ENCODE measurements at places on chromosomes 7 and 10.
A peak's percentile ranks its signal among the peaks of the same experiment; 100 is the strongest.

- peak; percentile 60 for DNase-seq
These were observed 134.8 kb upstream of the KIF5B start for GRCh38 chr10:32190890-32191491.

GRCh38 chr7:129163875-129164544 lies 19.5 kb downstream of the TSPAN33 start:
- DNase-seq, result peak; percentile 85

GRCh38 chr10:8051109-8051821 lies 3.2 kb upstream of the GATA3 start:
- DNase-seq, result no peak

DNA sequence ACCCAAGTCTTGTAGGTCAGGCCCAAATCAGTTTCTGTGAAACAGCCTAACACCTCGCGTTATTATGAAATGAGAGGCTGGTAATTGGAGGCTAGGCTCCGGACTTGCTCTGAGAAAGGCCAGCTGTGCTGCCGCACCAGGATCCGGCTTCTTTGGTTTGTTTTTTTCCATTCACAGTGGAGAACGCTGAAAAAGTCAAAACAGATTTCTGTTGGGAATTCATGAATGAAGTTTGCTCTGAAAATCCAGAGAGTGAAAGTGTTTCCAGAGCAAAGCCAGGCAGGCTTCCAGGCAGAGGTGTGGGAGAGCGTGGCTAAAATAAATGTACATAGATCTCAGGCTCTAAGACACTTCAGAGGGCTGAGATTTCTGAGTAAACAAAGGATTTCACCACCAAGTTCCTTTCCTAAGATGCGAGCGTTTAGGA lies 240.1 kb downstream of the TRIL start:
- DNase-seq, result no peak

DNA sequence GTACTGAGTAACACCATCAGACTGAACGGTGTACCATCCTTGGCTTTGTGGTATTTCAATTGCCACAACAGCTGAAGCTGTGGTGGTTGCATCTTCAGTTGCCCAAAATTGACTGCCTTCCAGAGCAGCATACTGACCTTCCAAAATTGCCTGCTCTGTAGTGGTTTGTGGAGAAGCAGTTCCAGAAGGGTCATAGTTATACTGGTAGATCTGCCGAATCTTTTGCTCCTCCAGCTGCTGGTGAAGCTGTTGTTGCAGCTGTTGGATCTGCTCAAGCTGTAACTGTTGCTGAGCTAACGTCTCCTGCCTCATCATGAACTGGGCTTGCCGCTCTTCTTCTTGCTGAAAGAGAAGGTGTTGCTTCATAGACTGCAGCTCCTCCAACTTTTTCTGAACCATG lies 212.2 kb downstream of the PCLO start:
- no peak for DNase-seq

GRCh38 chr10:78995987-78996791 lies 72.6 kb upstream of the ZMIZ1 start:
- DNase-seq, result no peak

DNA sequence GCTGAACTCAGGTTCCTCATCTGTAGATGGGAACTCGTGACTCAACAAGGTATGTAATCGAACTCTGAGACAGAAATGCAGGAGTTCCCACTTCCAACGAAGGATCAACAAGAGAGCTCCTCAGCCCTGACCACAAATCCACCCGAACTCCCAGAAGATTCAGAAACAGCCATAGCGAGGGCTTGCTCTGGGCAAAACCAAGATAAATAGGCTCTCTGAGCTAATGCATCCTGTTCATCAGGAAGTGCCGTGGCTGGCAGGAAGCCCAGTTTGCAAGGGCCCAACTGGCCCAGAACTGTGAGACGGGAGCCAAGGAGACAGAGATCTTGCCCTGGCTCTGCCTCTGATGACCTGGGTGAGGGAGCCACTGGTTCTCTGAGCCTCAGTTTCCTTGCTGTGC lies 141.7 kb upstream of the PFKP start:
- peak; percentile 83 for DNase-seq

DNA sequence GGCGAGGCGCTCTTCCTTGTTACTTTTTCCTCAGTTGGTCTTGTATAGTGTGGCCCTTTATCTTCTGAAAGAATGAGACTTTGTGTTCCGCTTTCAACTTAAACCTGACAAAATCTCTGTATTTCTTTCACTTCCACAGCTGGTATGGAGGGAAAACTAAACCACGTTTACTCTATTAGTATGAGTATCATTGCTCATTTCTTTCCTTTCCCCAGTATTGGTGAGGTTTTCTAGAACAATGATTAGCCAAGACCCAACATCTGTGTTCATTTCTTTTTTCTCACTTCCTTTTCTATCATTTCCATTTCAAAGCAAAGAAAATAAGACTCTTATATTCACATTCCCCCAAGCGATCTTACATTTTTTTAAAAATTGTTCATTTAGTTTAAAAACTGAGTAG lies 165.3 kb downstream of the PAXIP1 start:
- no peak for DNase-seq

DNA sequence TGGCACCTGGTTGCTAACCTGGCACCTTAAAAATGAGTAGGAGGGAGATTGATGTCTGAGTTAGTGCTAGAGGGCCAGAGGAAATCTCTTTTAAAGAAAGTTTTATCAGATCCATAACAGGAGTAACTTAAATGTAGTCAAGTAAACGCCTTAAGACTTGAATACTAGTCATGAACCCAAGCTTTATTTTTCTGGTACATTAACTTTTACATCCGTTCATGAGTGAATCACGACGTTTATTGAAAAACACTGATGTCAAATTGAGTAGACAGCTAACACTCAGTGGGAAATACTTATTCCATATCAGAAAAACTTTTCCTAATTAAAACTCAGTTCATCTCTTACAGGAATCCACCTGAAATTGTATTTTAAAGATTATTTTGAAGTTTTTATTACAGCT lies 6.9 kb upstream of the LAMB1 start:
- no peak for DNase-seq

DNA sequence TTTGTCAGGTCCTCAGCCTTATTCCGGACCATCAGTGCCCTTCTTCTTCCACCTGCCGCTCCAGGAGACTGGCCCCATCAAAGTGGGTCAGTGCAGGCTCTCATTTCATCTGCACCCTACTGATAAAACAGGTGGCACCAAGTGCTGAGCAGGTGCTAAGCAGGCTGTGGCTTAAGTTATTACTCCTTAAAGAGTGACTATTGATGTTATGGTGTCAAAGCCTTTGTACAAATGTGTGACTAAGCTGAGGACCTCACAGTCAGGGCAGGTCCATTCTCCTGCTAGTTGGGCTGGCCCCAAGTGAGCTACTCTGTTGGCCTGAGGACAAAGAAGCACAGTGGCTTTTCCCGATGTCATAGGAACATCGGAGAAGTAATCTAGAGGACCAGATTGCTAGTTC lies 11.2 kb upstream of the CALD1 start:
- no peak for DNase-seq

DNA sequence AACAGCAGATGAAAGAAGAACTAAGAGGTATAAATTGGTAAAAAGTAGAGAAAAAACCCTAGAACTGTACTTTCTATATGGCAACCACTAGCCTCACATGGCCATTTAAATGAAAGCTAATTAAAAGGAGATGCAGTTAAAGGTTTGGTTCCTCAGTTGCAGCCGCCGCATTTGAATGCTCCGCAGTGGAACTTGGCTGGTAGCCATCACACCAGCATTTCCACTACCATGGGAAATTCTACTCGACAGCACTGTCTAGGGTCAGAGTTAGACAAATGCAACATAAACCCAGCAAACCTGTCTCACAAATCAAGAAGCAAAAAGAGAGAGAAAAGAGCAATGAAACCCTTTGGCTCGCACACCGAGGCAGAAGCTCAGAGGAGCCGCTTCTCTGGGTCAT lies 29.7 kb downstream of the VIPR2 start:
- no peak for DNase-seq

DNA sequence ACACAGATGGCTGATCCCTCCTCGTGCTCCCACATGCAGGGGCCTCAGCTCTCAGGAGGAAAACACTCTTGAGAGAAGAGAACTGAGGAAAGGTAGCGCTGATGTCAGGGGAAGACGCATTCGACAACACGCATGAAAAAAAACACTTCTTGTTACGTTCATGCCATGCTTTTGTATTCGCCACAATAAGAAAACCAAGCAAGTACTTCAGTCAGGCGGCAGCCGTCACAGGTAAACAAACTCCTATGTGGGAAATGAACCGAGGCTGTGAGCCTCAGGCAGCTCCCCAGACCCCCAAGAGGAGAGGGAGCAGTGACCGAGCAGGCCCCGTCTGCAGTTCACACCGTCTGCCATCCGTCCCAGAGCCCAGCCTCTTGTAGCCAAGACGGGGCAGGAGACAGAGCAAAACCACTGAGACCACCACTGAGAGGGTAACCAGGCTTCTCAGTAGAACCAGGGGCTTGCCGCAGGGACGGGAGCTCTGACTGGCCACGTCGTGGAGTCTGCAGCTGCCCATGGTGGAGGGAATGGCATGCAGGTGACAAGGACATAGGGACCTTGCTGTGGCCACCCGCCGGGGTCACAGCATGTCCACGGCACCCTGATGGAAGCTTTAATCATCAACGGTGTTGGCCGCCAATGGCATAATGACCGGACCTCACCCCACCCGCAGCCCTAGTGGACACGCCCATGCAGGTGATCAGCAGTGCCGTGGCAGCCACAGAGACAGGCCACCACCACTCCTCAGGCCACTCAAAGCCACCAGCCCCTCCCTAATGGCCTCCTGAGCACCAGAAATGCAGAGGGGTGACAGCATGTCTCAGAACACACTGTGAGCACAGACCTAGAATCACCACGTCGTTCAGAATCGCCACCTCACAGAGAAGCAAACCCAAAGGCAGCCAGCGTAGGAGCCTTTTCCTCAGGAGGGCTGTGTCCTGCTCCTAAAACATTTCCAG lies 304.3 kb downstream of the PTPRN2 start:
- DNase-seq, result no peak

GRCh38 chr10:29285624-29286051 lies 3.2 kb upstream of the LYZL1 start:
- no peak for DNase-seq

- no peak for DNase-seq
These were observed 15.0 kb downstream of the POM121L12 start for GRCh38 chr7:53050433-53050832.

GRCh38 chr10:86712317-86712707 lies 44.0 kb downstream of the LDB3 start:
- DNase-seq, result no peak

DNA sequence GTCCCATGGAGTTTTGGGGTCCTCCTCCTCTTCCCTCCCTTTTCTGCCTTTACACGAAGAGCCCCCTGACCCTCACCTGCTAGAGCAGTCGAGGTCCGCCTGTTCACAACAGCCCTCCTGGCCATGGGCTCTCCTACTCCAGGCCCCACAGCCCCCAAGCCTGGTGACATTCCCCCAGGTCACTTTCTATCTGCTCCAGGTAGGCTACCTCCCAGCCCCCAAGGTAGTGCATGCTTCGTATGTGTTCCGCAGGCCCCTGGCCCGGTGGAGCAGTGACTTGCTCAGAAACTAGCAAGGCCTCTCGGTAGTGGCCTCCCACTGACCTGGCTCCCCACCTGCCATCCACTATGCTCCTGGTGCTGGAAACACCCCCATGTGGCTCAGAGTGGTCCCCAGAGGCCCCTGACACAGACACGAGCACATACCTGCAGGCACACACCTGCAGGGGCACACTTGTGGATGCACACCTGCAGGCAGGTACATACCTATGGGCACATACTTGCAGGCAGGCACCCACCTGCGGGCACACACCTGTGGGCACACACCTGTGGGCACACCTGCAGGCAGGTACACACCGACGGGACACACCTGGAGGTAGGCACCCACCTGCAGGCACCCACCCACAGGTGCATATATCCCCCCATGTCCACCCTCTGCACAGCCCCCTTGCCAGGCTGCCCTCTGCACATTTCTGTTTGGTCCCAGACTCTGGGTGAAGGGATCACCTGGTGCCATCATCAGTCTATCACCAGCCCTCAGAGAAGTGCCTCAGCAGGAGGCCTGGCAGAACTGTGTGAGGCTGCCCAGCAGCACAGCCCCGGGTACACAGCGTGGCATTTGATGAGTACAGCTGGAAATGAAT lies 322.5 kb downstream of the PTPRN2 start:
- no peak for DNase-seq

DNA sequence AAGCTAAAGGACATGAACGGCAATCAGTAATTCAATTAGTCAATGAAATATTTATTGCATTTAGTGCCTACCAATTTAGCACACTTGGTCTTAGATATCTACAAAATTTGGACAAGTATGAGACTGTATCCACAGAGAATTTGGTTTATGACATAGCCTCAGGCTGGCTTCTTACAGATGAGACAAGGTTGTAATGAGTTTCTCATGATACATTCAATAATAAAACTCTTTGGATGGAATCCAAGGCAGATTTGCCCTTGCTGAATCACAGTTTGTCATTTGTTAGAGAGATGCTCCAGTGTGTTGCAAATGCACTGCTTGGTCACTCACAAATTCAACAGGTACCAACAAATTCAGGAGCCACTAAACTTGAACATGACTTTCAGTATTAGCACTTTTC lies 162.5 kb downstream of the GPR37 start:
- DNase-seq, result no peak

- no peak for DNase-seq
These were observed 34.1 kb downstream of the WBP1L start for GRCh38 chr10:102777711-102778453.

DNA sequence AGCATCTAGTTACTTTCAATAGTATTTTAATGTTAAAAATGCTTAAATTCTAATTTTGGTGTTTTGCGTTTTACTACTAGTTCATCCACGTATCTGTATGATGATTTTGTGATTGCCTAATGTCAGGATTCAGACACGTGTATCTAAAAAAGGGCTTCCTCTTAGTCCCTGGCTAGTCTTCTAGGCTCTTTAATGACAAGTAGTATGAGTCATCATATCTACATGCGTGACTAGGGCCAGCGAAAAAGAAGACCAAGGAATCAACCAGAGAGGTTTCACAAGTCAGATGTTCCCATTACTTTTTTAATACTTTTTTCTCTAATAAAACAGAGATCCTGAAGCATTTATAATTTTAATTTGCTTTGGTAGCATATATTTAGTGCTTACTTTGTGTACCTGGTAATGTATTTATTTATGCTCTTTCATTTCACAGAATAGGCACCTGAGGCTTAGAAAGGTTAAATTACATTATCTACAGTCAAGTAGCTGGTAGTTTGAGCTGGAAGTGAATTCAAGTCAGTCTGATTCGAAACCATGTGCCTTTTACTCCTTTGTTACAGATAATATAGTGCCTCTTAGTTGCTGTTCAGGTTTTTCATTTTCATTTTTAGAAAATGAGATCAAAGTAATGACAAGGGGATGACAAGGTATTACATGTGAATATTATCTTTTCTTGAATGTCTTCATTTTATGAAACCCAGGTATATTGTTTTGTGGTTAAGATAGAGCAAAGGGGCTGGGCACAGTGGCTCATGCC lies 140.3 kb downstream of the FOXP2 start:
- DNase-seq, result no peak

GRCh38 chr7:1397491-1398327 lies 61.6 kb downstream of the MICALL2 start:
- no peak for DNase-seq

DNA sequence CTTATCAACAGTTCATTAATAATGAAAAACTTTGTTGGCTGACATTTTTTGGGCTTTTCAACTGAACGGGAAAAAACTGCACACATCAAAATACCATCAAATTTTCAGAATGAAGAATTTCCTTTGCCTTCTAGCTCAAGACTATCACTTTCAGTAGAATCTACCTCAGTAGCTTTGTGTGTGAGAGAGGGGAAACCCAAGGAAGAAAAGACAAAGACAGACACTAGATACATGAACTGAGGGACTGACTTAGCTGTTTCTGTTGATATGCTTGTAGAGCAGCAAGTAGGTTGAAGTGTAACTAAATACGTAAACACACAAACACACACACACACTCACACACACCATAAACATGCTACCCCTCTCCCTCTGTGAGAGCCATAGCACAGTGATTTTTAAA lies 257.1 kb downstream of the CDK14 start:
- DNase-seq, result no peak

- DNase-seq, result peak; percentile 57
These were observed 8.1 kb downstream of the PDE1C start for GRCh38 chr7:32062150-32062549.
